HTR-8/SVneo (cell line): ENCODE measurements at places on chromosomes 2 and 18.

DNA sequence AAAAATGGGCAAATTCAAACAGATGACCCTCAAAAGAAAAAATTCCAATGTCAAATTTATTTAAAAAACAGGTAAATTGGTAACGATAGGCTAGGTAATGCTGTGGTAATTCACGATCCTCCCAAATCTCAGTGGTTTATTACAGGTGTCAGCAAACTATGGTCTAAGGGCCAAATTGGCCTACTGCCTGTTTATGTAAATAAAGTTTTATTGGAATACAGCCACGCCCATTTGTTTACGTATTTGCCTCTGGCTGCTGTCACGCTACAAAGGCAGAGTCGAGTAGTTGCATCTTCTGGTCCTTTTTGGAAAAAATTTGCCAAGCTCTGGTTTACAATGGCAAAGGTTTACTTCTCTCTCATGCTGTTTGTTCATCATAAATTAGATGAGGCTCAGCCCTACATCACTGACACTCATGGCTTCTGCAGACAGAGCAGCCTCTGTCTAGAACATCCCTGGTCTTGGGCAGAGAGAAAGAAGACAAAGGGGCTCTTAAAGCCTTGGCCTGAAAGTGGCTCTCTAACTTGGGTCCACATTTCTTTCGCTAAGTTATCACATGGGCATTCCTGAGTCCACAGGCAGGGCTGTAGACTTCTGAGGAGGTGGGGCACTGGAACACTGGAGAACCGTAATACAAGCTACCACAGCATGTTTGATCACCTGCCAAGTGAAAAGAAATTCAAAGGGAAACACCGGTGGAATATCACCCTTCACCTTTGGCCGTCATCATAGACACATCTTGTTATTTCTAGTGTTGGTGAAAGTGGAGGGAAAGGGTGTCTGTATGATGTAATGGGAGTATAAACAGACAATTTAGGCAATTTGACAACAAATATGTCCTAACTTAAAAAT, 34.8 kb downstream of the SP110 start:
- no peak for DNase-seq

GRCh38 chr2:135248611-135249010, 196.5 kb downstream of the RAB3GAP1 start:
- DNase-seq: no peak

DNA sequence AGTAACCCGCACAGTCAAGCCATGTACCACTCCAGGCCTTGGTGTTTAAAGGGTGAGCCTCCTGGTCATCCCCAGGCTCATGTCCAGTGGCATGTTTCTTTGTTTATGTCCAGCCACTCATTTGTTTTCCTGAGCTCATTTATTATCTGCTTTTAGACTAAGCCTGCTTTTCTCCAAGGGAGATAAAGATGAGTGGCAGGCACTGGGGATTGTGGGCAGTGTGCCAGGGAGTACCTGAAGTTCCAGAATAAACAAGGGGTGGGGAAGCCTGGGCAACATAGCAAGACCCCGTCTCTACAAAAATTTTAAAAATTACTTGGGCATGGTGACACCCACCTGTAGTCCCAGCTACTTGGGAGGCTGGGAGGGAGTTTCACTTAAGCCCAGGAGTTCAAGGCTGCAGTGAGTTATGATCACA, 1.9 kb downstream of the ANXA4 start:
- no peak for DNase-seq

- DNase-seq: no peak
These were observed 109.8 kb upstream of the FZD5 start for GRCh38 chr2:207879536-207879935.

DNA sequence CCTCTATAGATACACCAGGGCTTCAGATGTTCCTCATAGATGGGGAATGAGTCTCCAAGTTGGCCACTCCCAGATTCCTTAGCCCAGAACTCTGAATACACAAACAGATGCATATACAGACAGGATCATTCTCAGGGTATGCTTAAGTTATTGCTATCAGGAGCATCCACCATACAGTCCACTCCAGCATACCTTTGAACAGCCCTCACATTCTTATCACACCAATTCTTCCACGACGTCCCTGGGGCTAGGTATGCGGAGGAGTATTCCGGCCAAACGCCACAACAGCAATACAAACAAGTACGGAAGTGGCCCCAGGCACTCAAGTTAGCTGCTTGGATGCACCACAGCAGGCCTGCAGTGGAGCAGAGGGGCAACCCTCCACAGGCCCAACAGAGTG, 312.5 kb upstream of the CHAC2 start:
- DNase-seq: no peak

- no peak for DNase-seq
These were observed 3.7 kb downstream of the ETAA1 start for GRCh38 chr2:67400560-67401485.

DNA sequence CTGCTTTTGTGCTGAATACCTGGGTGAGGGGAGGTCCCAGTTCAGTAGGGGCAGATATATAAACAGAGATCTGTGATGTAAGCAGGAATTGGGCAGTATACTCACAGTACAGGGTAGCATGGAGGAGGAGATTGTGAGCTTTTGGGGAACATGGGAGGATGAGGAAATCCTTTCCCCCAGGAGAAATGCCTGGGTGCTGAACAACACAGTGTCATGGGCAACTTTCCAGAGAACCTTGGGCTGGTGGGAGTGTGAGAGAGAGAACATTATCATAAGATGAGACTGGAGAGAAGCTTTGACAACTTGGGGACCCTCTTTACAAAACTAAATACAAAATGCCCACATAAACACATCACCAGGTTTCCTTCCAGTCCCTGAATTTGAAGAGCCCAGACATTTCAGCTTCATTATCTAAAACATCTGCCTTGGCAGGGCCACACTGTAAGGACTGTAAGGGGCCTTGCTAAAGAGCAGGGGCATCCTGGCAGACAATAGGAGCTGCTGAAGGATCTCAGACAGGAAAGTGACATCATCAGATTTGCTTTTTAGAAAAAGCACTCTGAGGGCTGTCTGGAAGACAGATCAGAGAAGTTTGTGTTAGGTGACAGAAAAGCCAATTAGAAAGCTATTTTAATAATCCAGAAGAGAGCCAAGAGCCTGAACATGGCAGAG, 303.1 kb upstream of the FBXO11 start:
- peak; percentile 12 for DNase-seq

GRCh38 chr2:203730883-203731282, 24.4 kb downstream of the CD28 start:
- DNase-seq: no peak

GRCh38 chr2:129903586-129904425, 75.7 kb upstream of the RAB6C start:
- DNase-seq: no peak

- no peak for DNase-seq
These were observed 14.4 kb upstream of the PSMA8 start for GRCh38 chr18:26119246-26119645.

- no peak for DNase-seq
These were observed 342.9 kb downstream of the SPAG16 start for GRCh38 chr2:213627054-213627710.

DNA sequence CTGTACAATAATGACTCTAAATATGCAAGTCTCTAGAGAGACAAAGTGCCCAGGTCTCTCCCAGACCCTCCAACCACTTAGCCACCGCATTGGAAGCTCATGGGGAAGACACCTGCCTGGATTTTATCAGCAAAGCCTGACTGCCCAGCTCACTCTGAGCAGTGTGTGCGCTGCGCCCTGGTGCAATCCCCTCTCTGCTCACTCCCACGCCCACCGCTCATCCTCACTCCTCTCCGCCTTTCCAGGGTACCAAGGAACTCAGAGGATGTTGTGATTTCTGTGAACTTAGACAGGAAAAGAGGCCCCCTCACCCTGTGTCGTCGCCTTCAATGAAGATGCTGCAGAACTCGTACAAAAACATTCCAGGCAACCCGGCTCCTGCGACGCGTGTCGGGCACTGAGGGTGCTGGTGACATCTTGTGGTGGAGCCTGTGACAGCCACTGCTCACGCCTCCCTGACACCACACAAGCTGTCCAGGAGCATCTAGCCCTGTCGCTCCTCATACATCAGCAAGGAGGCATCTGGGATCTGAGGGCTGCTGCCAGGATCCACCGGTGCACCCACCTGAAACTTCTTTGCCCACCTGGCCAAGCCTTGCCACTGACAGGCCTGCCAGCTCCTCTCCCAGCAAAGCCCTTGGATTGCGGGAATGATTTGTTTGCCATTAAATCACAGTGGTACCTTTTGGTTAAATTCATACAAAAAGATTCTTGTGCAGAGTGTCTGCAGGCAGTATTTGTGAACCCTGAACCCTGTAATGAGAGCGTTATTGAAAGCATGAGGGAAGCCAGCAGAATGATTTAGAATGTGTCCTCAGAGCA, 220.4 kb downstream of the ZNF516 start:
- DNase-seq: no peak

GRCh38 chr2:9554921-9555296, 721 bp downstream of the ADAM17 start:
- no peak for DNase-seq

GRCh38 chr2:133421516-133422324, 146.5 kb downstream of the NCKAP5 start:
- no peak for DNase-seq

DNA sequence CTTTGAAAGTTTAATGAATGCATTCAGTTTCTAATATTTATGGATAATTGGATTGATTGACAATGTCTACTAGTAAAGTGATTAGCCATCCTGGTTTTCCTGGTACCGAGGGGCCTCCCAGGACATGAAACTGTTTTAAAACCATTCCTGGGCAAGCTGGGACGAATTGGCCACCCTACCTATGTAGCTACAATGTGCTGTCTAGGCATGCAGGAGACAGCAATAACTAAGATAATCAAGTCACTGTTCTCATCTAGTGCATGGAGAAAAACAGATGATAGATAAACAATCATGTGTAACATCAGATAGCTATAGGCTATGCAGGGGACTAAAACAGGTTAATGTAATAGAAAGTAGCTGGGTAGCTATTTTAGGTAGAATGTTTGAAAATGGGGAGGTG, 67.1 kb downstream of the PMAIP1 start:
- no peak for DNase-seq

DNA sequence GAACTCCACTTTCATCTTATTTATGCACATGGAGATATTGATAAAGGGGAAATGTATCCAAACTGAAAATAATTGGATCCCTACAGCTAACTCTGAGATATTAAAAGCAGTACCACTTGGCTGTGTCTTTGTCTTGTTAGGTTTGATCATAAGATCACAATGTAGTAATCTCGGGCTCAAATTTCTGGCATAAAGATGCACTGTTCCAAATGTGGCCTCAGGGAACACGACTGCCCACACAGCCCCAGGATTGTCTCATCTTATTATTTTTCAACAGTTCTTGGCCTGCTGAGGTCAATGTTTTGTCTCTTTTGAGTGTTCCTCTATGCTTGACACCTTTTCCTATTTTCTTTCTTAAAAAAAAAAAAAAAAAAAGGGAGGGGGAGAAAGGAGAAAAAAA, 114.1 kb downstream of the GBX2 start:
- DNase-seq: no peak

GRCh38 chr2:113765276-113765675, 8.8 kb upstream of the SLC35F5 start:
- no peak for DNase-seq

DNA sequence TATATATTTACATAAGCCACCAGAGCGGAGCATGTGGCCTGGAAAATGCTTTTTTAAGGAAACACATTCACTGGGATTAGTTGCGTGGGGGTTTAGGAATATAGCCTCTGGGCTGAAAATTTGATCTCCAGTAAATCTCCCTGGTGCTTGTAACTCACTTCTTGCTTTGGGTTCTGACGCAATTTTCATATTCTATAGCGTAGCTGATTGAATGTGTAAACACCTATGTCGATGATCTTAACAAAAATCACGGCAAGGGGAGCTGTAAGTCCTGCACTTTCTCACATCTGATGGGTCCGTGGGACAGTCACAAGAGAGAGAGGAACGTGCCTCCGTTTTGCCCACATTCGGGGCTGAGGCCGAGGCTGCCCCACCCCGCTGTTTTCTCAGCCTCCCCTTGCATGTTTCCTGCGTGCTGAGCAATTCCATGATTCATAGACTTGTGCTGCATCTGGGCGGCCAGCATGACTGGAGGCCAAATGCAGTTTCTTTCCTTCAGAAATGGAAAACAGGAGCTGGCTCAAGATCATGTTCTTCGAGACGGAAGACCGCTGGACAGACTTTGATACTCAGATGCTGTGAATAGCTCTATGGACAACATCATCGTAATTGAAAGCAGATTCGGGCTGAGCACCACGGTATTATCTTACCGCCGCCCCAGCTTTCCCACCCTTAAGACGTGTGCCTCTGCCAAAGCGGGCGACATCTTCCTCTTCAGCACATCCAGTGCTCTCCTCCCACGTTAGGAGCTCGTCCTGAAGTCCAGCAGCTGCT, 109.2 kb downstream of the TMEM18 start:
- DNase-seq: peak; percentile 42
